ENCODE measurements at places on chromosomes 6 and 20. TPM values are rescaled to one million over a fixed set of nuclear protein-coding genes. Genes with fewer than 3 reads are reported as not detected.

GRCh38 chr20:48211238-48211637, 426.0 kb upstream of the SULF2 start:
- DNase-seq, result no peak

The MOG gene
- 1.2 TPM for total RNA-seq

GRCh38 chr6:36204068-36204753, 7.7 kb downstream of the BRPF3 start:
- DNase-seq, result no peak

DNA sequence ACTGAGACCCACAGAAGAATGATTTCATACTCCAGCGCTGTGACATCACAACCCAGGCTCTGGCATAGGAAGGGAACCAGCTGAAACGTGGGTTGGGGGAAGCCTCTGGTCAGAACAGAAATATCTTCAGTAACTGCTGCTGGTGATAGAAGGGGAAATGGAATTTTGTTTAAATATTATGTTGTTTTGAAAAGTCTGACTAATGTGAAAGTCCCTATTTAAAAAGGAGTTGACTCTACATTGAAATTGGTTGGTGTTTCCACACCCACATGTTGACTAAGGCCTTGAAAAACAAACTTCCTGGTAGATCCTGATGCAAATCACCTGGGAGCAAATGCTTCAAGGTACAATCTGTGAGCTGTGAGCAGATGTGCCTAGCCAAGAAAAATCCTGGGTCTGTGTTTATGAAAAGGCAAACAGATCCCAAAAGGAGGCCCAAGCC, 24.5 kb upstream of the TCP11 start:
- no peak for DNase-seq

The ZNF165 gene
- 8.0 TPM for total RNA-seq

The TBP gene
- 20.9 TPM for total RNA-seq

- DNase-seq, result no peak
These were observed 157.9 kb downstream of the CD83 start for GRCh38 chr6:14275493-14275851.

DNA sequence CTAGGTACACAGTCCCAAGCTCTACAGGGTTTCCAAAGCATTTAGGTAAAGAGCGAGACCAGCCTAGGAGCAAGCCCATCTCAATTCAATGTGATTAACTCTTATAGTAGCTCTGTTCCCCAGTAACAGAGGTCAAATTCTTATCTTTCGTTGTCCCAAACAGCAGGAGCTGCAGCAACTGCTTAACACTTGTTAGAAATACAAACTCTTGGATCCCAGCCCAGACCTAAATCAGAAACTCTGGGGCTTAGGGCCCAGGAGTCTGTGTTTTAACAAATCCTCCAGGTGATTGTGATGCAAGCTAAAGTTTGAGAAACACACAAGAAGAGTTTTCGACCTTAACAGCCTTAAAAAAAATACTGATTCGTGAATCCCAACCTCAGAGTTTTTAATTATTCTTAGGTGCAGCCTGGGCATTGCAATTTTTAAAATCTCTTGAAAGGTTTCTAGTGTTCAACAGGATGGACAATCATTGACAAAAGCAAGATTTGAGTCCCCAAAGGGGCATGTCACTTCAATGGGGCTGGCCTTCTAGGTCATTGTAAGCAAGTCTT, 127.4 kb upstream of the HCRTR2 start:
- no peak for DNase-seq

The SLC25A27 gene
- total RNA-seq, result 10.9 TPM

GRCh38 chr6:23659125-23659524, 466.9 kb upstream of the NRSN1 start:
- peak; percentile 48 for DNase-seq

The MAS1 gene
- 0.68 TPM for total RNA-seq

The TRIM39 gene
- 22.7 TPM for total RNA-seq

GRCh38 chr6:21668795-21669194, 75.2 kb downstream of the SOX4 start:
- DNase-seq, result no peak
